ENCODE measurements at places on chromosomes 4 and X. TPM values are rescaled to one million over a fixed set of nuclear protein-coding genes. Genes with fewer than 3 reads are reported as not detected.

SAGE1 gene
- not detected for total RNA-seq

USP51 gene
- 0.69 TPM for total RNA-seq

PHOX2B gene
- total RNA-seq: not detected

EFHC2 gene
- 0.18 TPM for total RNA-seq
